Stimulated activated CD8-positive, alpha-beta memory T cell treated with anti-CD3 and anti-CD28 coated beads, Interleukin-15, amount 100 ng/mL, for 1 hour (primary cell): ENCODE measurements at places on chromosomes 1 and 21.

DNA sequence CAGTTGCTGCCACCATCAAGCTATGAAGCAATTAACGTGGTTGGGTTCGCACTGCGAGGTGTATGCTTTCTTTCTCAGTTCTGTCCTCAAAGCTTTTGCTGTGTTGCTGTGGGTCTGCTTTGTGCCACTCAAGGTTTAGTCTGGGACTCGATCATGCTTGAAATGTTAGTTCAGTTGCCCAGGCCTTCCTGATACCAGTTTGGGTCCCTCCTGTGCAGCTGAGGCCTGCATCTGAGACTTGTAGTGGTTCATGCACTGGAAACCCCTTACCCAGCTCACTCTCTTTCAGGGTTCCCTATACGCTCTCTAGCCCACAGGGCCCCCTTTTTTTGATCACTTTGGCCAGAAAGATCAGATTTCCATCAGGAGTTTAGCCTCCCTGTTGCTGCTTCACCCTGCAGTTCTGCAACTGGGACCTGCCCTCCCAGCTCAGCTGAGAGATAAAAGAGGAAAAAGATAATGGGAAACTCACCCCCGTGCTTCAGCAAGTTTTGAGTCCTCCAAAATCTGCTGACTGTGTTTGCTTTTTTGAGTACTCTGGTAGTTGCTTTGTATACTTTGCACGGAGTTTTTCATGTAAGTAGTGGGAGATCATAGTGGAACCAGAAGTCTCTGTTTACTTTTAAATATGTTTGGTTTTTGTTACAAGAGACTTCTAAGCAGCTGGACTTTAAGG lies 317.0 kb downstream of the HHAT start:
- DNase-seq: no peak

- DNase-seq: no peak
Observed at GRCh38 chr1:22870201-22870871, 102.3 kb downstream of the LACTBL1 start.

- DNase-seq: no peak
Observed at GRCh38 chr1:62687903-62688686, at the start of gene DOCK7. Gene DOCK7 (minus strand): TSS chr1:62688386. CDS start chr1:62688264, 122 bp downstream.

GRCh38 chr1:154769193-154769895 lies 100.7 kb downstream of the KCNN3 start:
- no peak for DNase-seq

GRCh38 chr1:199151634-199152425 lies 513.0 kb downstream of the PTPRC start:
- DNase-seq: no peak

GRCh38 chr1:53811414-53811851 lies 26.7 kb downstream of the NDC1 start:
- no peak for DNase-seq

- no peak for DNase-seq
Observed at GRCh38 chr1:65393347-65393746, 27.1 kb upstream of the LEPR start.

DNA sequence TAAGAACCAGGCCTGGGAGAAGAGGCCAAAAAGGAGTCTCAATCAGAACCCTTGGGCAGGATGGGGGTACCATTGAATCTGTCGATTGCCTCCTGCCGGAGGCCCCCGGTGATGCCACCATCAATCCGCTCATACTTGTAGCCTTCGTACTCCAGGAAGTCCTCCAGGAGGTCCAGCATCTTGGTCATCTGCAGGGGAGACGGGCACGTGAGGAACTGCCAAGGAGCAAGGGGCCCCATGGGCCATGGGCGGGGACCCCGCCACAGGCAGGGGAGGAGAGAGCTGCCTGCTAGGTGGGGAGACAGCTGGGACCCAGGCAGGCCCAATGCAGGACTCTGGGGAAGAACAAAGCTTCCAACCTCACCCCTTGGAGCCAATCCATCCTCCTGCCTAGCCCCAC lies 48.6 kb downstream of the CHD5 start:
- no peak for DNase-seq

DNA sequence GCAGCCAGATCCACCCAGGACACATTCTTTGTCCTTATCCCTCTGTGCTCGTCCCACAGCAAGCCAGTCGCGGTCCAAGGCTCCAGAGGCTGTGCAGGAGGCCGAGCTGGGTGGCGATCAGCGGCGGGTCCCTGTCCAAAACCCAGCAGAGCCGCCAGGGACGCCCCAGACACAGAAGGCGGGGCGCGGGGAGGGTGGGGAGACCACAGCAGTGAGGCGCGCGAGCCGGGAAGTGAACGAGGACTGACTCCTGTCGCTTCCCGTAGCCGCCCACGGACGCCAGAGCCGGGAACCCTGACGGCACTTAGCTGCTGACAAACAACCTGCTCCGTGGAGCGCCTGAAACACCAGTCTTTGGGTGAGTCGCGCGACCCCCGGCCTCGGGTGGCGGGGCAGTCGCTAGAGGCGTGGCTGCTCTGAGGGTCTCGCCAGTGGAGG lies at the start of gene LGALS8:
LGALS8 (plus strand) TSS at position 279 of the 438 bp plus-strand sequence. CDS start 2,089 bp downstream, outside the sequence.
- DNase-seq: peak; percentile 66

GRCh38 chr1:181818459-181818858 lies 243.1 kb downstream of the ZNF648 start:
- no peak for DNase-seq

- no peak for DNase-seq
Observed at GRCh38 chr1:177333936-177334595, 163.3 kb downstream of the BRINP2 start.

DNA sequence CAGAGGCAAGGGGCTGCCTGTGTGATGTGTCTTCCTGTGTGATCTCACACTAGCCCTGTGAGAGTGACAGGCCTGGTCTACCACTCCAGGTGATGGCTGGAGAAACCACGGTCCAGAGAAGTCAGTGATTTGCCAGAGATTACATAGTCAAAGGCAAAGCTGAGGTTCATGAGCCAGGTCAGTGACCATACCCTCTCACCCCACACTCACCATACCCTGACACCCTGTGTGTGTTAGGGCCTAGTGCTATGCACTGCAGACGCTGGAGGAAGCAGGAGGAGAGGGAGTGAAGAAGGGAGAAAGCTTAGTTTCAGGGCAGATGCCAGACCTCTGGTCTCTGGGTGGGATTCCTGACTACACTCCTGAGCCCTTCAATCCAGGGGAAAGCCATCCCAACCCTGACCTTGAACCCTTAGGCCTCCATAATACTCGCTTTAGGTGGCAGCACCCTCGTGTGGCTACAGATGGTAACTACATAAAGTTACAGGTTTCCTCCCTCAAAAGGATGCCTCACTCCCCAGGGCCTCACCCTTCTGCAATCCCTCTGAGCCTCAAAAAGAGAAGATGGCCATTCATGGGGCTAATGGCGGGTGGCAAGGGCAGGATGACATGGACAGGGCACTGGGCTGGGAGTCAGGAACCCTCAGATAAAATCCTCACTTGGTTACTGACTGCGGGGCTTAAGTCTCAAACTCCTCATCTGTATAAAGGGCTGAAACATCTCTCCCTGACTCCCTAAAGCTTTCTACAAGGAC lies 20.8 kb upstream of the SDC3 start:
- peak; percentile 26 for DNase-seq

- no peak for DNase-seq
Observed at GRCh38 chr21:25750085-25750484, 15.3 kb downstream of the GABPA start.
